Bronchial epithelial cell (primary cell): ENCODE measurements at places on chromosomes 5 and 9. TPM values are rescaled to one million over a fixed set of nuclear protein-coding genes. Genes with fewer than 3 reads are reported as not detected.

Gene IFNA21
- total RNA-seq = not detected in 2 replicates

Gene CER1
- total RNA-seq = not detected in 2 replicates

DNA sequence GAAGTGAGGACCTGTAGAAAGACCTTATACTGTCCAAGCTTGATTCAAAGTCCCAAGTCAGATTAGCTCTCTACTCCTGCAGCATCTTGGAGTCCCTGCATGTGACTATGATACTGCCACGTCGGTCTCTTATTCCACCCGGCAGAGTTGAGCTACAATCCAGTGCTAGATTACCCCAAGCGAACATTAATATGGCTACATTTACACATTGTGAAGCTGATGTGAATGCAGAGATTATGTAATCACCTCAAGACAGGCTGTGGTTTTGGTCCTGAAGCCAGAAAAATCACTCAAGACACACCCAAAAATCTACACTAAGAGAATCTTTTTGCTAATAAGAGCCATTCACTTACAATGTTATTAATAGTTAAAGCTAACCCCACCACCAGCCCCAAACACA, 116.7 kb downstream of the GNA14 start:
- DNase-seq = no peak

GRCh38 chr5:132364319-132364718, 5.2 kb upstream of the SLC22A5 start:
- DNase-seq = peak; percentile 96

Gene RNF224
- total RNA-seq = under 0.01 and 1.2 TPM in 2 replicates

DNA sequence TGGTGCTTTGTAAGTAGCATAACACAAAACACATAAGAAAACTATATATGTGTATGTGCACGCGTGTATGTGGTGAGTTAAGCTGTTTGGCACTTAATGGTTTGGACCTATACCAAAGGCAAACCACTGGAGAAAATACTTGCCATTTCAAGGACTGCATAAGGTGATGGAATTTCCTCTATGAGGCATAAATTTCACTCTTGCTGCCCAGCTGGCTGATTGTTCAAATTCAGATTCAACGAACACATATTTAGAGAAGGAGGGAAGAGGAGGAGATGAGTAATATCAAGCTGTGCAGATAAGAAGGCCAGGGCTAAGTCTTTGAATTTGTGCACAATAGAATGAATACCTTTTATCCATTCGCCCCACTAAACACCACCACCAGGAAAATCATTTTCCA, 470.6 kb upstream of the MPDZ start:
- peak; percentile 97 for DNase-seq

DNA sequence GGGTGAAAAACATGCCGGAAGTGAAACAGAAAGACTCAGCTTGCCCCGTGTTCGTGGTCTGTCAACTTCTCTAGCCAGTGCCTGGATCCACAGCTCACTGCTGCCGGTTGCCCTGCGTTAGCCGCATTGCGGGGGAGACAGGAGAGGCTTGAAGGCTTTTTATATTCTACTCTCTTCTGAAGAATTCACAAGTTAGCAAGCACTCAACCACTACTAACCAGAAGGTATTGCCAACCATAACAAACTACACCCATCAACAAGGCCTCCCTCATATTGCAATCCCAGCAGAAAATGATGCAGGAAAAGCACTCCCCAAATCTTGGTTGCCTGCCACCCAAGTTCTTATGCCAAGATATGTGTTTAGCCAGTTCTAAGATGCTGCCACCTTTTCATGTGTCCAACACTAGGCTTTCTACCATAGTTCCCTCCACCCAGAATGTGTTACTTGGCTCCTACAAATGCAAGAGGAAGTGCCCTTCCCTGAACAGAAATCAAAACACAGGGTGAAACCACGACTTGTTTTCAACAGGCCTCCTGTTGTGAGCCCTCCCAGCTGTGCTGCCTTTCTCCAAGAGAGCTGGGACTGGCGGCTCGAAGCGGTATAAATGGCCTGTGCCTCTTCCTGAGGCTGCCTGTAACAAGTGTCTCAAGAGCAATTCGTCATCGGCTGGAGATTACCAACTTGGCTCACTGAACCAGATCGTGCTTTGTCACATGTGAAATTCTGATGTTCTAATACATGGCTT, 129.0 kb downstream of the SNX18 start:
- DNase-seq = peak; percentile 89

- no peak for DNase-seq
Observed at GRCh38 chr9:91660521-91660920, 236.9 kb upstream of the NFIL3 start.

Gene PCDHA1
- total RNA-seq = under 0.01 TPM in 1 of 2 replicates, not detected in the other

- DNase-seq = peak; percentile 76
Observed at GRCh38 chr5:34682926-34683623, 26.9 kb downstream of the RAI14 start.

DNA sequence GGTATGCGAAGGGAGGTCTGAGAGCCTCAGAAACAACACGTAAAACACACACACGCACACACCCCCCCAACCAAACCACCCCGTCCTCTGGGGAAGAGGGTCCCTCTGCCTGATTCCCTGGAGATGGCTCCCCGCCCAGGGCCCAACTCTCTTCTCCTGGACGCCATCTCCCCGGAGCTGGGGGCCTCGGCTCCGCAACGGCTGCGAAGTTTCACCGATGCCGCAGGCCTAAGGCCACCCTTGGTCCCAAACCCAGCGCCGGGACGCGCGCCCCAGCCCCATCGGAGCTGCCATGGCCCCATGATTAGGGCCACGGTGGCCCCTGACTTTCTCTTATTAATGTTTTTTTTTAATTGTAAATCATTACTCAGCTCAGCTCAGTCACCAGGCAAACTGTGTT, 181.4 kb upstream of the TBCA start:
- no peak for DNase-seq

GRCh38 chr5:65204966-65205365, 276.8 kb downstream of the ADAMTS6 start:
- DNase-seq = no peak

Gene PCDHB3
- under 0.01 and 0.13 TPM in 2 replicates for total RNA-seq

DNA sequence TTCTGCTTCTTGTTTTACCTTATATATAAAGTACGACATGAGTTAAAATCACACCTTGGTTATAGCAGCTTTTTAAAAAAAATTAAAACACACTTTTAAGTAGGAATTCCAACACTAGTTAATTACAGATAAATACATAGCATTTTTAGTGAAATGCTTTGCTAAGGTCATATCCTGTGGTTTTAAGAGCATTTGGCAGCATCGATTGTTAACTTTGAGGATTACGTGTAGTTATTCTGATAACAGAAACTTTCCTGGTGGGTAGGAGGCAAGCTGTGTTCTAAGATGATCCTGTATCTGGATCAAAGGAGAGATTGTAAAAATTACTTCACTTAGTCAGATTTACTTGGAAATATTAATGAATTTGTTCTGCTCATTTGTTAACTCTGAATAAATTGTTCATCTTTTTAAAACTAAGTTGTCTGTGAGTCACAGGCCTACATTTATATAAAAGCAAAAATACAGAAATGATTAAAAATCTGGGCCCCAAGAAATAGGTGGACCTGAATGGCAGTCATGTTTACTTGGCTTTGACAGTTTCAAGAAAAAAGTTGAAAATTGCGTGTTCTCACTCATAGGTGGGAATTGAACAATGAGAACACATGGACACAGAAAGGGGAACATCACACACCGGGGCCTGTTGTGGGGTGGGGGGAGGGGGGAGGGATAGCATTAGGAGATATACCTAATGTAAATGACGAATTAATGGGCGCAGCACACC, 58.3 kb downstream of the TRIO start:
- DNase-seq = no peak

Gene ZNF367
- 0.13 and 0.26 TPM in 2 replicates for total RNA-seq

DNA sequence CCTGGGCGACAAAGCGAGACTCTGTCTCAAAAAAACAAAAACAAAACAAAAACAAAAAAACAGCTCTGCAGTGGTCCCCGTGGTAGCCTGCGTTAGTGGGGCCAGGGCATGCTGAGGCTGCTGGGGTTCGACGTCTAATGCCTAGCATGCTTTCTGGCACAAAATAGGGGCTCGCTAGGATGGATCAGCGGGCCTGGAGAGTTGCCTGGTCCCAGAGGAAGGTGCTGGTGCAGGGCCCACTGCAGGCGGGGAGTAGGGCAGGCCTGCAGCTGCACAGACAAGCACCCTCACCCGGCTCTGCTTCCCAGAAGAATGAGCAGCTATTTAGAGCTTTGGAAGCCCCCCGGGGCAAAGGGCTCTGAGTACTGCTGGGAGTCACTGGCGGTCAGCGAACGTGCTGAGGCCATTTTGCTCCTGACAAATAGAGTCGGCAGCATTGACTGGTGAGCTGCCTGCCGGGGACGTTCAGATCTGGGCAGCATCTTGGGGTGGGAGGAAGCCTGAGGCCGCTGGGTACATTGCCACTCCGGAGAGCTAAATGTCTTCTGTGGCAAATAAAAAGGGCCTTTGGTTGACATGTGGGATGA, 126.7 kb downstream of the OLFM1 start:
- no peak for DNase-seq

DNA sequence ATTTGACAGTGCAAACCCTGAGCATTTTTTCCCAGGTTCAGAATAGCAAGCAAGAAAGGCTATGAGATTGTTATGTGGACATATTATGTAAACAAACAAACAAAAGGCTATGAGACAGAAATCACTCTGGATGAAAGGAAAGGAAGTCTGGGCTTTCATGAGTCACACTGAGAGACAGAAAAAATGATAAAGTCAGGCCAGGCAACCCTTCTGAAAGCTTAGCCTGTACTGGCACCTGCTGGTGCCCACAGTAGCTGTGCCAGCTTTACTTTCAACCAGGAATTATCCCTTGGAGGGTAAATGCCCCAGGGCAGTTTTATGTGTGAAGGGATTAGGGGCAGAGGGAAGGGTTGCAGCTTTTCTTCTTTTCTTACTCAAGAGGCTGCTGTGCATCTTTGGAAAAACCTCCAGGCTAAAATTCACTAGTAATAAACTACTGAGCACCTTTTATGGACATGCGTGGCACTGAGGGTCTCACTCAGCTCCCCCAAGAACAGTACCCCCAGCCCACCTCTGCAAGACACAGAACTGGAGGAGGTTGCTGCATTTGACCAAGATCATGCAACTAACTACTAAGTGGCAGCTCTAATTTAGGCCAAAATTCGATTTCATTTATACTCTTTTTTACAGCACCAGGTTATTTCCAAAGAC, 41.7 kb downstream of the ACTL7B start:
- peak; percentile 94 for DNase-seq

- no peak for DNase-seq
Observed at GRCh38 chr9:79387101-79387835, 184.5 kb upstream of the TLE4 start.

DNA sequence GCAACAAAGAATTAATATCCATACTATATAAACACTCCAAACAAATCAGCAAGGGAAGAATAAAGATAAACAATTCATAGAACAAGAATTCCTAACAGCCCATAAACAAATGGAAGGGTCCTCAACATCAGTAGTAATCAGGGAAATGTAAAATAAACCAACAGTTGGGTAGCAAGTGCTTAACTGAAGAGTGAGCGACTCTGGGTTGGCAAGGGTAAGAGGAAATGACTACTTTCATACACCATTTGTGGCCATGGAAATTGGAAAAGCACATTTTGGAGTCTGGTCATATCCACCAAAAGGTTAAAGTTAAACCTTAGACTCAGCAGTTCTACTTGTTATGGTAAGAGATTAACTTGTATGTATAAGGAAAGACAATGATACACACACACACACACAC, 17.4 kb upstream of the RORB start:
- DNase-seq = no peak

DNA sequence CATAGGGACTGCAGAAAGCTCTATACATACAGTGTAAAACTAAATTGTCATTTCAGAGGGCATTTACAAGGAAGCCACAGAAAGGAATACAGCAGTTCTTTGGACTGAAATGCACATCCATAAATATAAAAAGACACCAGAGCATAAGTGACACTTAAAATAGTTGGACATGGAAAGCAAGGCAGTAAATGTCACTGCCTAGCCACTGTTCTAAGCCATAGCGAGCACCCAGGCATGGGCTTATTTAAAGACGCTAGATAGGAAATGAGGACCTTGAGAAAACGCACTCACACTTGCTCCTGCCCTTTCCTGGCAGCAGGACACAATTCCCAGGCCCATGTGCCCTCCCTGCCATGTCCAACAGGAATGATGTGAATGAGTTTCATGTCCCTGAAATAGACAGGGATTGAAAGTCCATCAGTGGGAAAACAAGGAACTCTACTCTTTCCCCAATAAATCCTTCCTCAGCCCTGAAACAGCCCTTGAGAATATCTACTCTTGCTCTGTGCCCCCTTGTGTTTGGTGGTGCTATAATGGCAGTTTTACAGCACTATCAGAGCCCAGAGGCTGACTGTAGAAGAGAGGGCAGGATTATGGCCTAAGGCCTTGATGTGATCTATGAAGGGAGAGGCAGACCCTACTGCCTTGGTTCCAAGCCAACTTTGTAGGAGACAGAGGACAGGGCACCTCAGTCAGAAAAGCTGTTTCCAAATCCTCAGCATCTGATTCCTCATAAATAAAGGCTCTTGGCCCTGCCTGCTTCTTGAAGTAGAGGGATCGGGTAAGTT, 182.9 kb downstream of the SAXO1 start:
- no peak for DNase-seq

DNA sequence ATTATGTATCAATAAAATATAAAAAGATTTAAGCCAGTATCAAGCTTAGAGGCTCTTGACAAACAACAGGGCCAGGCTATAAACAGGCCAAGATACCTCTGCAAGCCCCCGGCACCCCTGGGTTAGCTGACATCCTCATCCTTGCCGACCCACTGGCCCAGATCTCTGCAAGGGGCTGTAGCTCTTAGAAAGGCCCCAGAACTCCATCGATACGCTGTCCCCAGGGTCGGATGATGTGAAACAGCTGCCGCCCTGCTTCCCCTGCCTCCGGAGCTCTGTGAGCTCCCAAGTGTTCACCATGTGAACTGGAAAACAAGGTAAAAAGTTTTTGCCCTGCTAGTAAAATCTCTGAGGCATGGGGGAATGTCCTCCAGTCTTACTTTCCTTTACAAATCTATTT, 20.1 kb downstream of the SH3PXD2B start:
- no peak for DNase-seq

Gene AJM1
- total RNA-seq = 1.1 and 1.8 TPM in 2 replicates

- DNase-seq = peak; percentile 63
Observed at GRCh38 chr9:98775831-98776441, 20.4 kb downstream of the ANKS6 start.
